ENCODE measurements at places on chromosomes 5 and 9.

DNA sequence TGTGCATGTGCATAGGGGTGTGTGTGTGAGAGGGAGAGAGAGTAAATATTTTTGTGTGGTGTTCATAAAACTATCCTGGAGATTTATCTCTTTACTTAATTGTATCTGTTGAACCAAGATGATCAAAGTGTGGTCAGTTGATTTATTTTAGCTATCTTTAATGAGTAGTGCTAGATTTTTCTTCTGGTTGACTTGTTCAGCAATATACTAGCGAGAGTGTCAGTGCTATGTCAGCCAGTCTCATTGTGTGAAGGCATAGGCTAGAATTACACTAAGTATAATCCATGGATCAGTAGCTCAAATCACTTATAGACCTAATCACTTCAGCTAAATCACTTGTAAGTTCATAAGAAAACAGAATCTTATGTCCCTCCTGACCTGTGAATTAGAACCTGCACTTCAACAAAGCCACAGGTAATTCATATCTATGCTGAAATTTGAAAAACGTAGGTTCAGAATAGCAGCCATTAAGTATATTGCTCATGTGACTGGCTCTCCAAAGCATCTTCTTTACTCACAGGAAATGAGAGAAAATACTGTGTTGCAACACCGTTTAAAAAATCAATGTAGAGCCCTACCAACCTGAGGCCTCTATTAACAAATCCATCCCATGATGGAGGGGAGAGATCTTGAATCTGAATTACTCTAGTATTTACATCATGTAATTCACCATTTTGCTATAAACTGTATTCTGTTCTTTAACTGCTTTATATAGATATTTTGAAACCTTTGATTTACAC, 203.1 kb upstream of the ACTBL2 start:
- DNase-seq, result no peak

DNA sequence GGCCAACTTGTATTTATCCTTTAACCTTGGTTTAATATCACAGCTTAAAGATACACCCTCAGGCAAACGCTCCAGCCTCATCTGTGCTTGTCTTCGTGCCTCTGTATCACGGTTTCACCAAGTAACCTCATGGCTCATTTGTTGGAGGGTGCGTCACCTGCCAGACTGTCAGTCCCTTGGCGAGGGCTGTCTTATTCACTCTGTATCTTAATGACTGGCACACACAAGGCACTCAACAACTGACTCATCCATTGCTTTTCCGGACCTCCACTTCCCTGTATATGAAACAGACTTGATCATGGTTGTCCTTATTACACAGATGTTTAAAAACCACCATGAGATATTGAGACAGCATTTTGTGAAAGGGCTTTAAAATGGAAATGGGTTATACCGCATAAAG, 28.0 kb downstream of the LCP2 start:
- DNase-seq, result no peak

DNA sequence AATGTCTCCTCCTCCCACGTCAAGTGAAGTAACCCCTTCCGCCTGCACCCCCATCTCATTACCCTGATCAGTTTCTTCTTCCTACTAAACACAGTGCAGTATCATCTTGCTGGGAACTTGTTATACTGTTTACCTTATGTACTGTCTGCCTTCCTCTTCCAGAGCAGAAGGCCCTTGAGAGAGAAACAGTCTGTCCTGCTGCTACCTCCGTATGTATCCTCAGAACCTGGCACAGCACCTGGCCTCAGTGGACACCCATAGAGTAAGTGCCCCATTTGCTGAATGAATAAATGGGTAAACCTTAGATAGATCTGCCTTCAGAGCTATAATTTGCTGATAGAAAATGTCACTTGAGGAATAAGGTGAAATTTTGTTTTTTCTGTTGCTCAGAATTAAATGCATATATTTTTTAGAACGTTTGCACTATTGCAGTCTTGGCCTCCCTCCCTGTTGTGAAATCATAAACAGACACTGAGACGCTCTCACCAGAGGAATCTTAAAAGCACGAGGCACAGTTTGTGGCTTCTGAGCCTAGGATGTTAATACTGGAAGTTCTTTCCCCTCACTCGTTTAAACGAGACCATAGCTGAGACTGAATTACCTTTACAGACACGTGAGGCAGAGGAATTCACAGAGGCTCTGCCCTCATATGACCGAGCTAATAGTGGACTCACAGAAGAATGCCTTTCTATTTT, 223.1 kb upstream of the DAP start:
- no peak for DNase-seq

GRCh38 chr5:8192840-8193239, 323.9 kb downstream of the MTRR start:
- no peak for DNase-seq

DNA sequence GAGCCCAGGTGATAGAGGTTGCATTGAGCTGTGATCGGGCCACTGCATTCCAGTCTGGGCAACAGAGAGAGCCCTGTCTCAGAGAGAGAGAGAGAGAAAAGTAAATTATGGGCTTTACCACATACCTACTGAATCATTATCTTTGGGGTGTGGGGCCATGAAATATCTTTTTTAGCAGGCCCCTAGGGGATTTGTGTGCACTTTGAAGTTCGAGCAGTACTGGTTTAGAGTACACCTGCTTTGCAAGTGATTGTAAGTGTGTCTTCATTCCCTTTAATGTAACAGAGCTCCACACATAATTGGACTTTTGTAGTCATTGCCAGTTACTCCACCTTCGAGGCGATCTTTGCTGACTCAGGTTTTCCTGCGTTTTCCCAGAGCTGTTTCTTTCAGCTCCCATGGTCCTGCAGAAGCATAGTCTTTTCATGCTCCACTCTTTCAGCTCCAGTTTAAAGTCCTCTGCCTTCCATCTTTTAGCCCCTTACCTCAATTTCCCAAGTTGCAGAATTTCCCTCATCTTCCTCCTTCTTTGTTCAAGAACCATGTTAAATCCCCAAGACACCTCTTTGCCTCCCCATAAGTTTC, 24.0 kb upstream of the FRMPD1 start:
- no peak for DNase-seq

DNA sequence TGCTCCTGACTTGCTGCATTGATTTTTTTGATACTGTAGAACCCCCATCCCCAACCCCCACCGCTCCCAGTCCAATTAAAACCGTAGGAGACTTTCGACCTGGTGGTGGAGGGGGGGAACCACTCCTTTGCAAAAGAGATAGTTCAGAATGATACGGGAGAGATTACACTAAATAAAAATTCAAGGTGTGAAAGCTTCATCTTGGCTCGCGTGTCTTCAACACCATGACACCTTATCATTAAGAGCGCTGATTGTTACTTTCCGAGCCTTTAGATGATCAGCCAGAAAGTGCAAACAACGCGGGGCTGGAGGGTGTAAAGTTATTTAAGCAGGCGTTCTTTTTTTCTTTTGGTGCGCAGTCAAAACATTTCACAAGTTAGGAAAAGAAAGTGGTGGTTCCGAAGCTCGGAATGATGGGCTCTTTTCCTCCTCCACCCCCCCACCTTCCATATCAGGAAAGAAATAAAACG, 1.3 kb upstream of the ZNF462 start:
- DNase-seq, result no peak

DNA sequence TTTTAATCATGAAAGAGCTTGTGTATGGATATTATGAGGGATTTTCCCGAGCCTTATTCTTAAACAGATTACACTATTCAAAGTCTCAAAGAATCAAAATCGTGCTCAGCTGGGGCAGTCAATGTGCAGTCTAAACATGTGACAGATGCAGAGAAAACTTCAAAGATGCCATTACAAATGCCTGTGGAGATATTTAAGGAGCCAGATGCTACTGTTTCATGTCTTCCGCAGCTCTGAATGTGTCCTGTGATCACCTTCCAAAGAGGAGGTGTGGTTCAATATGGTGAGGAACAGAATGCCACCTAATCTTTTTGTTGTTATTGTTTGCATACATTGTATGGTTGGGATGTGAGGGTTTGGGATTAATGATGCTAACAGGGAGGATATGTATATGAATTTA, 593.3 kb upstream of the ARRDC3 start:
- no peak for DNase-seq

DNA sequence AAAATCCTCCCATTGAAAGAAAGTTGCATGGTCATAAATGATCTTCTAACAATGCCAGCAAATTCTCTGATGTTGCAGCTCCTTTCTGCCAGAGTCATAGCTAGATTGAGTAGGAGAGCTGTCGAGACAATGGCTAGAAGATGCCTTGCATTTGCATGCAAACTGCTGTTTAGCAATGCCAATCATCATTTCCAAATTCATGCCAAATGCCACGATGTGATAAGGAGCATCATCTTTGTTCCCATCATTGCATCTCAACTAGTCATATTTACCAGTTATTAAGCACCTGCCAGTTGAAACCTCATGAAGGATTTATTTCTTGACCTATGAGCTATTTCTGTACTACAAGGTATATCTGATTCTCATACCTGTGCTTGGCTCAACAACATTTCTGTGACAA, 246.4 kb upstream of the PIK3R1 start:
- DNase-seq, result no peak

DNA sequence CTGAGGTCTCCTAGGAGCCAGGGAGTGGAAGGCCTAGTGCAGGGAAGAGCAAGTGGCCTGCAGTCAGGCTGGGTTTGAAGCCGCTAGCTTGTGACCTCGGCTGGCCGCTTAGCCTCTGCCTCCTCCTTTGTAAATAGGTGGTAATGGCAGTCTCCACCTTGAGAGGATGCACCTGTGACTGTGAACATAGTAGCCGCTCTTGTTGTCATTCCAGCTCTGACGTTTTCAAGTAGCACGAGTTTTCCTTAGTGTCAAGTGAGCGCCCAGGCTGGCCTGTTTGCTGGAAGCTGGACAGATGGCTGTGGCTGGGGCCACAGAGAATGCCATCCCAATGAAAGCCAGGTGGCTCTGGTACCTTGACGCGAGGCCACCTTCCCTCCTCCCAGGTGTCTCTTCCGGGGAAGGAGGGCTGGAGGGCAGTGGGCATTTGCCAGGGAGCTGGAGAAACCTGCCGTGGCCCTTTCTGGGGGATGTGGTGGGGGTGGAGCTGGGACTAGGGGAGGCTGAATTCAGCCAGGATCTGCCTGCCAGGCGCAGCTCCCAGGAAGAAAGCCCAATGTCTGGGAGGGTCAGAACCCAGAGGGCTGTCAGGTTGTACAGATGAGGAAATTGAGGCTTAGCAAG, 2.5 kb downstream of the ASS1 start:
- no peak for DNase-seq

- no peak for DNase-seq
These were observed 61.8 kb downstream of the NR6A1 start for GRCh38 chr9:124709292-124709690.

DNA sequence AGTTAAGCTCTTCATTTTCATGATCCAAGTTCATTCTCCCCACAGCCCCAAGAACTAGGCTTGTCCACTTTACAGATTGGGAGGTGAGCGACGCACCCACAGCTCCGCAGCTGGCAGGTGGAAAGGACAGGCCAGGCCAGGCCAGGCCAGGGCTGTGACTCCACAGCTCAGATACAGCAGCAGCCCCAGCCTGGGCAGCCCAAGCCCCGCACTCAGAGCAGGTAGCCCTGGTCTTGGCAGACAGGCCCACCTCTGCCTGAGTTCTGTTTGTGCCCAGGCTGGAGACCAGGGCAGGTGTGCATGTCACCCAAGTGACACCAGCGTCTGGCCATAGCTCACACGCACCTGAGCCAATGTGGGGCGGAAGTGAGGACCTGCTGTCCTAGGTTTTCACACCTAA, 124.7 kb downstream of the WNK2 start:
- no peak for DNase-seq

DNA sequence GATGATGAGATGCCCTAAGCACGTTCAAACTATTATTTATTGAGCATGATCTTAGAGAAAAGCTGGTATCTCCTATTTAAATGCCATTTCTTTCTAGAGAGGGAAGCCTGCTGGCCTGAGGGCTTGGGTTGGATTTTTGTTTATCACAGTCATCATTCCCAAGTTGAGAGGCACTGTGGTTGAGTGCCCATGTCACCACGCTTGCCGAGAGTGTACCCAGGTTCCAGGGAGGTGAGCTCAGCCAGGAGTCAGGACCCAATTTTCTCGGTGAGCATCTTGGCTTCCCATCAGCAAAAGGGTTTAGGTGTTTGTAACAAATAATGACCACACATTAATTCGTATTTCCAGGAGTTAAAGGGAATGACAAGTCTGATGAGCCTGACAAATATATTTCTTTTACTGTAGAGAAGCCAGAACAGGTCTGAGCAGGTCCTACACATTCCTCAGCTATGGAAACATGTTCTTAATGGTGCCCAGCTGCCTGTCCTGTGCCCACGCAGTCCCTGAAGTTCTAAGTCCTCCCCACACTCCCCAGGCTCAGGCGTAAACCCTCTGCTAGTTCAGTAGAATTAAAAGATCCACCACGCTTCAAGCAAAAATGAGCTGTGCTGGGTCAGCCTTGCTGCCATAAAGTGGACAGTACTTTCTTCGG, 258.9 kb upstream of the IRX2 start:
- DNase-seq, result no peak

DNA sequence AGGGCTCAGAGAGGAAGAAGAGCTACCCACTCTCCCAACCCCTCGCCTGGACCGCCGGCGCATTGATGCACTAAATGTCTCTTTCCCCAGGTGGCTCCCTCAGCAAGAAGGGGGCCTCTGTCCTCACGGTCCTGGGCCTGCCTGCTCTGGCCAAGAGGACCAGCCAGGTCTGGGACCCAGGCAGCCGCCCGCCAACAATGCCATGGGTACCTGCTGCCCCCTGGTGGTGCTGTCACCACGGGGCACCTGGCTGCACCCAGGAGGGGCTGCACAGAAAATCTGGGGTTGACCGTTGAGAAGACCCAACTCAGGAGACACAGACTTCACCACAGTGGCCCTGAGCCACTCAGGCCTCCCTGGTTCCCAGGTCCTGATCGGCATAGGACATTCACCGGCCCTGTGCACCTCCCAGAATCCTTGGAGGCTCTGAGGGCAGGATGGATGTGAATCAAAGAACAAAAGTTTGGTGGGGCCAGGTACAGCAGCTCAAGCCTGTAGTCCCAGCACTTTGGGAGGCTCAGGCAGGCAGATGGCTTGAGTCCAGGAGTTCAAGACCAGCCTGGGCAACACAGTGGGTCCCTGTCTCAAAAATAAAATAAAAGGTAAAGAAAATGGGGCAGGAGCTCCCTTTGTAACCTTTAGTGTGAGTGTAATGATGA, 2.4 kb upstream of the VAV2 start:
- peak; percentile 67 for DNase-seq

- DNase-seq, result no peak
These were observed 162.8 kb downstream of the BARX1 start for GRCh38 chr9:93792358-93792757.

GRCh38 chr5:65704621-65705239, 17.2 kb downstream of the SGTB start:
- DNase-seq, result no peak

DNA sequence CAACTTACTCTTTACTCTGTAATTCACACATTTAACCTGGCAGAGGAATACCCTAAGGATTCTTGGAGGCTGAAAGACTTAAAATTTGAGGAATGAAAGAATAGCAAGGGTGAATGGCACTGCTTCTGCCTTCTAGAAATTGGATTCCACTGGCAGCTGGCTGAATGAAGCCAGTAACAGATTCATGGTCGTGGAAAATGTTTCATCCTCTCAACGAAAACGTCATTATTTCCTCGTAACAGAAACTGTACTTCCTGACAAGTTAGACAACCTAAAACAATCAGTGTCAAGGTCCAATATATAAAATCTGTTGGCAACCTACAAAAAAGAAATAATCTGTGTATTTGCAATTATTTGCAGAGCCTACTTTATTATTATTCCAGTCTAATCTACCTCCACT, 39.7 kb downstream of the BNC2 start:
- no peak for DNase-seq
